Mammary epithelial cell (primary cell): ENCODE measurements at places on chromosomes 12 and 14. TPM values are rescaled to one million over a fixed set of nuclear protein-coding genes. Genes with fewer than 3 reads are reported as not detected.

GRCh38 chr12:123743002-123743401, 19.1 kb upstream of the DNAH10 start:
- DNase-seq, result no peak

DNA sequence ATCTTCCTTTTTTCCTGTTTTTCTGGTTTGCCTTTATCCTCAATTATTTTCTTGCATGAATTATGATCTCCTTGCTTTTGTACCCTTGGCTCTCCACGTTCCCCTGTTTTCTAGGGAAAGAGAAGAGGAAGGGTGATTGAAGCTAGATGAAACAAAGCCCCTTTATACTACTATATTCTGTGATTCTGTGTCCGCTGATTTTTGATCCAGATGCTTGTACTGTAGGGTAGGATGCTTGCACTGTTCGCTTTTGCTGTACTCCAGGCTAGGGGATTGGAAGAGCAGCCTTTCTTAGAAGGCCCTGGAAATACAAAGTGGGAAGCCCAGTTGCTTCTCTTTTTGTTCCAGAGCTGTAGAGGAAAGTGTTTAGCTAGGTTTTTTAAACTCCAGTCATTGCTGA, 35.1 kb upstream of the KLHDC2 start:
- no peak for DNase-seq

DNA sequence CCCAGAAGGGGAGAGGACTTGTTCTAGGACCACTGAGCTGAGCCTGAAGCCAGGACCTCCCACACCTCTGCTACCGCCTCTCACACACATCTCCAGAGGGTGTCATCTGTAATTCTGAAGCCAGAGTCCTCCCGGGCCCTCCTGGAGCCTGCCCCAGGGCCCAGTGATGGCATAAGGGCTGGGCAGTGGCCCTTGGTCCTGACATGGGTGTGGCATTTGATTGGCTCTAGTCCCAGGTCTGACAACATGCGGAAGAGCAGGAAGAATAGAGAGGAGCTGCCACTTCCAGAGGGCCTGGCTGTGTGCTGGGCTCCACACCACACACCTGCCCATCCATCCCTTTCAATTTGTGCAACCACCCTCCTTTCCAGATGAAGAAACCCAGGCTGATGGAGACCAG, 144.3 kb upstream of the GSC start:
- DNase-seq, result no peak

GRCh38 chr12:2341871-2342270, 289.1 kb downstream of the CACNA1C start:
- peak; percentile 76 for DNase-seq

DNA sequence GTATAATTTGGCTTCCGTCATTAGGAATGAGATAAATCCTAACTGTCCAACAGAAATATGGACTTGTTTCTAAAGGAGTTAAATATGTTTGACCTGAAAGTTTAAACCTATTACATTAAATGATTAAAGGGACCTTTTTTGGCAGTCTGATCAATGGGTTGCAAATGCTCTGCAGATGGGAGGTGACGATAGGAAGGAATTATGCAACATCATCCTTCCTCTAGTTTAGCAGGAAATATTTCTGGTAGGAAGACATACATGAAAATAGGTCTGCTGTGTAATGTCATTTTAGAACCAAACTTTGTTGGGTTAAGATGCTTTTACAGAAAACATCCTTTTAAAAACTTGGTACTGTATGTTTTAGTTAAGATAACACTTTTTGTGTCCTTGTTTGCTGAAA, 2.6 kb downstream of the LRRC10 start:
- DNase-seq, result no peak

GRCh38 chr12:84875241-84875640, 37.4 kb downstream of the SLC6A15 start:
- no peak for DNase-seq

GRCh38 chr14:77707355-77707723, 484 bp downstream of the ALKBH1 start:
- DNase-seq, result peak; percentile 41

GRCh38 chr12:121137512-121137911, 4.8 kb downstream of the P2RX7 start:
- DNase-seq, result no peak

TEX52 gene
- not detected in 2 replicates for total RNA-seq

NXPH4 gene
- 0.67 TPM for total RNA-seq

SLCO1C1 gene
- not detected in 2 replicates for total RNA-seq
